ENCODE measurements at places on chromosomes 7 and 10. TPM values are rescaled to one million over a fixed set of nuclear protein-coding genes. Genes with fewer than 3 reads are reported as not detected.

Gene MGAM2
- not detected for total RNA-seq

Gene ANKRD1
- total RNA-seq = 40.5 TPM

Gene COL1A2
- total RNA-seq = not detected

Gene HOXA3
- total RNA-seq = 6.9 TPM

Gene SBDS
- total RNA-seq = 126 TPM

Gene C10orf90
- 3.5 TPM for total RNA-seq

Gene ARPC1A
- 124 TPM for total RNA-seq

Gene SLC16A9
- 0.13 TPM for total RNA-seq

Gene PIP
- 0.36 TPM for total RNA-seq

Gene SLC18A2
- not detected for total RNA-seq

Gene PDZD7
- 0.88 TPM for total RNA-seq

Gene DDC
- total RNA-seq = 1.7 TPM

Gene SEMA3A
- 5.2 TPM for total RNA-seq

Gene TRPV6
- not detected for total RNA-seq

Gene ASB4
- total RNA-seq = 0.13 TPM

Gene PLA2G12B
- total RNA-seq = not detected

Gene SORBS1
- 0.35 TPM for total RNA-seq

Gene DHX32
- total RNA-seq = 36.7 TPM

Gene PDE6C
- total RNA-seq = not detected

Gene PON3
- total RNA-seq = 38.1 TPM

Gene PPP1R17
- total RNA-seq = not detected

Gene TRIM73
- 1.2 TPM for total RNA-seq

Measured in A549 treated with Mapracorat at 1 μM for 4 hours (cell line).